ENCODE measurements at places on chromosomes 2 and 18.

GRCh38 chr2:100393362-100393761 lies 24.1 kb downstream of the CHST10 start:
- DNase-seq: no peak

DNA sequence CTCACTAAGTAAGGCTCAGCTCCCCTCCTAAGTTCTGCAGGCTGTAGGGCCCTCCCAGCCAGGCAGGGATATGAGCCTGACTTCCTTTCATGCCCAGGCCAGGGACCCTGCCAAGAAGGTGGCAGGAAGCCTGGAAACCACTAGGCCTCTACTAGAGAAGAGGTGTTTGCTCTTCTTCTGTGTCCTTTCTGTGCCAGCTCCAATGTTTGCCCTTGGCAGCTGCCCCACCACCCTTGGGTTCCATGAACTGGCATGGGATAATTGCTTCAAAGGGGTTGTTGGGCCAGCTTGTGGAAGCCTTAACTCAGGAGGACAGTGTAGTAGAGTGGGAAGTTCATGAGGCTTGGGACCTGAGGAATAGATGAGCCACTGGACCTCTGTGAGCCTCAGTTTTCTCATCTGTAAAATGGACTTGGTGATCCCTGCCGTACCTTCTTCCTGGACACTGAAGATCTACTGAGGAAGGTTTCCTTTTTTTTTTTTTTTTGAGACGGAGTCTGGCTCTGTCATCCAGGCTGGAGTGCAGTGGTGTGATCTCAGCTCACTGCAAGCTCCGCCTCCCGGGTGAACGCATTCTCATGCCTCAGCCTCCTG lies 3.9 kb downstream of the SLC35F6 start:
- DNase-seq: no peak

GRCh38 chr2:205660521-205661124 lies 21.7 kb upstream of the NRP2 start:
- DNase-seq: no peak

DNA sequence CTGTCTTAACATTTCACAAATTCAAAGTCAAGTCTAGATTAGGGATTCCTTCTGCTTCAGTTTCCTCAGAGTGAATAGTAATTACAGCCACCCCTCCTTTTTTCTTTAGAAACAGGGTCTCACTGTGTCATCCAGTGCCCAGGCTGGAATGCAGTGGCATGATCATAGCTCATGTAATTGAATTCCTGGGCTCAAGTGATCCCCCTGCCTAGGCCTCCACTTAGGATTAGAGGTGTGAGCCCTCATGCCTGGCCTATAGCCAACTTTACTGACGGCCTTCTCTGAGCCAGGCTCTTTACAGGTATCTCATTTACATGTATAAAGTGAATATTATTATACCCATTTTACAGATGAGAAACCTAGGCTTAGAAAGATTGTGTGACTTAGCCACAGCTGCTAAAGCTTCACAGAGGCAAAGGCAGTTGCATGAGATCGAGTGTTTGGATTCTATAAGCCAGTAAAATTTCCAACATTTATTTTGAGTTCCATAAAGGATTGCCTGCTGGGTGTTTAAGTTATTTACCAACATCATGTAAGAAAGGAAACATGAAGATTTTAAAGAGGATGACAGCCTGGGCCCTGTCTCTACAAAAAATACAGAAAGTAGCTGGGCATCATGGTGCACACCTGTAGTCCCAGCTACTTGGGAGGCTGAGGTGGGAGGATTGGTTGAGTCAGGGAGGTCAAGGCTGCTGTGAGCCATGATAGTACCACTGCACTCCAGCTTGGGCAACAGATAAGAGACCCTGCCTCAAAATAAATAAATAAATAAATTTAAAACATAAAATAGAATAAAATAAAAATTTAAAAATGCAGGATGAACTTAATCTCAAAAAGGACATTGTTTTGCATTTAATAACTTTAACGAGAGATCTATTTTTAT lies 1.8 kb downstream of the ENOSF1 start:
- DNase-seq: no peak

GRCh38 chr18:74503137-74503536 lies 7.0 kb downstream of the CNDP2 start:
- DNase-seq: no peak

GRCh38 chr2:88659538-88659915 lies 31.9 kb upstream of the RPIA start:
- no peak for DNase-seq
